Thoracic aorta (tissue), 2 donors: ENCODE measurements at places on chromosomes 12 and 14.
A peak's percentile ranks its signal among the peaks of the same experiment; 100 is the strongest.

GRCh38 chr12:131919366-131920156 is 9.5 kb upstream of the PUS1 start:
- no peaks in the 10 kb centered on the region for H3K27me3 ChIP-seq
- no peak for DNase-seq
- H3K27ac ChIP-seq, result no peak overlapping the region
- H3K4me1 ChIP-seq, result no peaks in the 10 kb centered on the region
- H3K4me3 ChIP-seq, result no peak overlapping the region

DNA sequence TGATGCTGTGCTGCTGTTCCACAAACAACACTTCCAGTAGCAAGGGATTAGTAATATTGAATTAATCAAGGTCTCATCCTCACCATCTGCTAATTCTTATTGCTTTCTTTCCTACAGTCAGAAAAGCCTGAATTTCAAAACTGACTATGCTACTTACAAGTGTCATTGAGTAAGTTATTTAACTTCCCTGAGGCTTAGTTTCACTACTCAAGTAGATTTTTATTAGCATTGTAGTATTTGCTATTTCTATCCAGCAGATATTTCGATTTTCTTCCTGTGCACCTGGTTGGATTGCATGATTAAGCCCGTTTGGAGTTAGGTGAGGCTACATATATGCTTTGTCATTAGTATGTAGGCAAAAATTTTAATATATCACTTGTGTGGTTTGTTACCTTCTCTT is 591.5 kb downstream of the TRHDE start:
- no peak for DNase-seq
- H3K4me3 ChIP-seq, result no peak overlapping the region
- H3K27me3 ChIP-seq, result no peaks in the 10 kb centered on the region
- H3K36me3 ChIP-seq, result no peaks in the 10 kb centered on the region
- H3K4me1 ChIP-seq, result no peaks in the 10 kb centered on the region

GRCh38 chr14:22813145-22813544 is 2.1 kb downstream of the SLC7A7 start:
- DNase-seq, result no peak
- H3K27me3 ChIP-seq, result no peaks in the 10 kb centered on the region
- no peak overlapping the region for H3K27ac ChIP-seq
- no peak overlapping the region for H3K4me3 ChIP-seq
- H3K36me3 ChIP-seq, result no peaks in the 10 kb centered on the region

DNA sequence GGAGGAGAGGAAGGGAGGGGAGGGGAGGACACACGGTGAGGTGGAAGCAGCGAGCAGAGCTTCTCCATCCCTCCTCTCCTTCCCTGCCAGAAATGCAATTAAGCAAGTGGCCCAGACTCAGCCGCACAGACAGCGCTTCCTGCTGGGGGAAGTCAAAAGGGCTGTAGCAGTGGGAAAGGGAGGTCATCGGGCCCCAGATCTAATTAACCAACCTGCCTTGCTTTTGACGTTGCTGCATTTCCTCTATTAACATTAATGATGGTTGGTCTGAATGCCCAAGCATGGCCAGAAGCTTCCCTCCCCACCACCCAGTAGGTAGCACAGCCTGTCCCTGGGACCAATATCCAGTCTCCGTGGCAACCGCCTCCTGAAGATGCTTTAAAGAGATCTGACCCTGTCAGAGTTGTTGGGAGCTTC is 4.6 kb upstream of the NGB start:
- no peaks in the 10 kb centered on the region for H3K27me3 ChIP-seq
- no peak for DNase-seq
- peaks cover 25% of the 10 kb centered on the region for H3K36me3 ChIP-seq
- no peaks in the 10 kb centered on the region for H3K4me1 ChIP-seq

DNA sequence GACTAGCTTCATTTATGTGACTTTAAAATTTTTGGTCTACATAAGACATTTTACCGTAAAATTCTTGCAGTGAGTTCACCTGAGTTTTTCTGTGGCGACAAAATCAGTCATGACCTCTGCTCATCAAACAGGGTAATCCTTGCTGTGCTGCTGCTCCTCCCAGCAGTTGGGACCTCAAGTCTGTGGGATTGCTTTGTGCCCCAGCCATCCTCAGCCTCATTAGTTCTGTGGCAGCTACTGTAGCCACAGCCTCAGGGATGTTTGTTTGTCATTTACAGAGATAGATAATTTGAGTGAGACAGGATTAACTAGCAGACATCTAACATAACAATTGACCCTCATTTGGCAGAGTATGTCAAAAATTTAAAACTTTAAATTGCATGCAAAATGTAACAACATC is 357.0 kb downstream of the PCNX1 start:
- no peak overlapping the region for H3K27ac ChIP-seq
- no peak overlapping the region for H3K4me3 ChIP-seq
- no peaks in the 10 kb centered on the region for H3K27me3 ChIP-seq
- H3K4me1 ChIP-seq, result peaks cover 2% of the 10 kb centered on the region

DNA sequence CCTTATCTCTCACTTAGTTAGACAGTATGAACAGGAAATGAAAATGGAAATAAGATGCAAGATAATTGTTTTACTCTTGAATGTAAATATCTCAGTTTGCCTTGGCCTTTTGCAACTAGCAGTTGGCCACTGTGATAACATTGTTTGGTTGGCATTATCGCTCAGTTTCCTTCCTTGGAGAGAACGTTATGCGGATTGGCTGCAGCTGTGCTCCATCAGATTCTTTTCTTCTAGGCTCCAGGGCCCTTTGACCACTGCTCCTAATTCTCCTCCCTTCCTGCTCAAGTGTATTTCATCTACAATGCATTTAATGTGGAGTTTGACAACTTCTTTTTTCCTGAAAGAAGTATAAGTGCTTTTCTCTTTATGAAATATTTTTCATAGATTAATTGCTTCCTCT is 284.2 kb downstream of the ADAMTS20 start:
- H3K27me3 ChIP-seq, result no peaks in the 10 kb centered on the region
- H3K36me3 ChIP-seq, result no peaks in the 10 kb centered on the region
- no peaks in the 10 kb centered on the region for H3K4me1 ChIP-seq
- H3K27ac ChIP-seq, result no peak overlapping the region

GRCh38 chr14:21098076-21098891 is at the start of gene ZNF219:
Gene ZNF219, minus strand, starts transcription at chr14:21098655. Its CDS starts 5,064 bp downstream, at chr14:21093591.
- peaks cover 30% of the 10 kb centered on the region for H3K4me1 ChIP-seq
- peak within 1 kb of the TSS; percentile 84 for H3K4me3 ChIP-seq
- DNase-seq, result no peak
- H3K27me3 ChIP-seq, result no peaks in the 10 kb centered on the region
- peak within 1 kb of the TSS; percentile 80 for H3K27ac ChIP-seq
- no peaks in the 10 kb centered on the region for H3K36me3 ChIP-seq

- no peak for DNase-seq
- H3K36me3 ChIP-seq, result no peaks in the 10 kb centered on the region
- H3K27me3 ChIP-seq, result no peaks in the 10 kb centered on the region
- H3K4me3 ChIP-seq, result no peak overlapping the region
- no peak overlapping the region for H3K27ac ChIP-seq
- peaks cover 44% of the 10 kb centered on the region for H3K4me1 ChIP-seq
These were observed 23.0 kb downstream of the PDE6H start for GRCh38 chr12:14995583-14996425.

DNA sequence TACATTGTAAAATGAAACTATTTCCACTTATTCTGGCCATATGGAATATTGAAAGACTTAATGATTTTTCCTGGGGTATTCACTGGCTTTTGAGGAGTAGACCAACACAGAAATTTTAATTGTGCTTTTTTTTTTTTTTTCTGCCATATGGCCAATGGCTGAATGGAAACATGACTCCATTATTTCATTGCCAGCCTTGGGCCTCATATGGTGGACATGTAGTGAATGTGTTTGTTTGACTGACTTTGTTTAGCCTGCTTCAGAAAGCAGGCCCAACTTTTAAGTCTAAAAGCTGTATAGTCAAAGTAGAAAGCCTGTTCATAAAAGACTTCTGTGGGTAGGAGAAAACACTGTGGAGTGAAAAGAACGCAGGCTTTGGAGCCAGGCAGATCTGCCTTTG is 2.4 kb downstream of the GNG2 start:
- DNase-seq, result no peak
- no peaks in the 10 kb centered on the region for H3K27me3 ChIP-seq
- no peaks in the 10 kb centered on the region for H3K36me3 ChIP-seq
- H3K27ac ChIP-seq, result no peak overlapping the region
- no peaks in the 10 kb centered on the region for H3K4me1 ChIP-seq

- no peaks in the 10 kb centered on the region for H3K4me1 ChIP-seq
- H3K36me3 ChIP-seq, result no peaks in the 10 kb centered on the region
- H3K27me3 ChIP-seq, result no peaks in the 10 kb centered on the region
- H3K27ac ChIP-seq, result no peak overlapping the region
- H3K4me3 ChIP-seq, result no peak overlapping the region
These were observed 163.5 kb downstream of the AACS start for GRCh38 chr12:125228519-125229260.

DNA sequence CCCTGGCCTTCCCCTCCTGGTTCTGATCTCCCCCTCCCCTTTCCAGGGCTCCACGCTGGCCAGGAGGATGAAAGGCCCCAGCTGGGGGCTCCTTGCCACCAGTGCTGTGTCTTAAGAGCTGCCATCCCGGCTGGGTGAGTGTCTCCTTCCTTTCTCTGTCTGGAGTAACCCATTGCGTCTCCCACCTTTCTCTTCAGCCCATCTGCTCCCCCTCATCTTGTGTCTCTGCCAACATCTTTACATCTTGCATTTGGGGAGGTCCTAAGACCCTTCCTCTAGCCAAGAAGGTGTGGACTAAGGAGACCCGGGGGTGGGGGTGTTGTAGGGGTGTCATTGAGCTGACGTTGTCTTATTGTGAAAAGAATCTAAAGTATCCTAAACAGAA is 505 bp downstream of the BCL2L2 start:
- no peaks in the 10 kb centered on the region for H3K27me3 ChIP-seq
- DNase-seq, result no peak
- peaks cover 47% of the 10 kb centered on the region for H3K4me1 ChIP-seq
- peak overlapping the region; percentile 95 for H3K27ac ChIP-seq

DNA sequence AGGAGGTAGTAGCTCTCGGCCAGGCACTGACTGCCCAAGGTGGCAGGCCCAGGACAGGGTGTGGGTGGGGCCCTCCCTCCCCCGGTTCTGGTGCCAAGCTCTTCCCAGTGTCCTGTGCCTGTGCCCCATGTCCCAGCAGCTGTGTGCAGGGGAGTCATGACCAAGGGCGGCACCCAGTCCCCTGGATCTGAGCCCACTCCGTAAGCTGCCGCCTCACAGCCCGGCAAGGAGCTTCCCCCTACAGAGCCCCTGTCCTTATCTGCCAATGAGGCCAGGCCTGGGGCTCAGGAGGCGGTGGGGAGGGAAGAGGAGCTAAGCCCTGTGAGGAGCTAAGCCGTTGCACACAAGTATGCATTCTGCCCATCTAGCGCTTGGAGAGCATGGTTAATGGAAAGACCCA is 5.6 kb upstream of the C14orf180 start:
- no peaks in the 10 kb centered on the region for H3K36me3 ChIP-seq
- H3K27me3 ChIP-seq, result no peaks in the 10 kb centered on the region
- no peaks in the 10 kb centered on the region for H3K4me1 ChIP-seq
- no peak overlapping the region for H3K27ac ChIP-seq

DNA sequence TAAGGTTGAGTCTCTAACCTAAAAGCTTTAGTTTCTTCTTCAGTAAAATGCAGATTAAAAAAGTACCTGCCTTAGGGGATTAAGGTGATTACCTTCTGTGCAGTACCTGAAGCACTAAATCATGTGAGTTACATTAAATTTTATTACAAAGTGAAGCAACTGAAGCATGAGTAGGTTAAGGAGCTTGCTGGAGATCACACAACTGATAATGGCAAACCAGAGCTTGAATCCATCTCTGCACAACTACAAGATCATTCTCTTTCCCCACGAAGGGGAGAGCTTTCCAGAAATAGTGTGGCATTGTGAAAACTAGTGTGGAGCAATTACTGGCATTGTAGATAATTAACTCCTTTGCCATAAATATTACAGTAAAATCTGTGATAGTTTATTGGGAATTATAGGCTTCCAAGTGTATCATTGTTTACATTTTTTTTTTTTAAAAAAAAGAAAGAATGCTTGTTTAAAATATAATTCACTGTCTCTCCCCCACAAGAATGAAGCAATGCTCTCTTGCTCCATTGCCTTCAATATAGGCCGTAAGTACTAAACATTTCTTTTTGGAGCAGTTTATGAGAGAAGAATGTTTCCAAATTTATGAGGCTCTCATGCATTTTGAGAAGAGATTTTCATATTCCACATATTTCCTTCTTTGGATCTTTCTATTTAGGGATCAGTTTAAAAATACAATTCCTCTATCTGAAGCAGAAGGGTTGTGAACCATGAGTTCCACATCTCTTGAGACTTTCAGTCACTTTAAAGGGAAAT is 20.5 kb downstream of the SLC38A2 start:
- H3K4me3 ChIP-seq, result peak overlapping the region; percentile 28
- H3K36me3 ChIP-seq, result no peaks in the 10 kb centered on the region
- no peaks in the 10 kb centered on the region for H3K27me3 ChIP-seq
- no peak for DNase-seq
- H3K27ac ChIP-seq, result peak overlapping the region; percentile 22

DNA sequence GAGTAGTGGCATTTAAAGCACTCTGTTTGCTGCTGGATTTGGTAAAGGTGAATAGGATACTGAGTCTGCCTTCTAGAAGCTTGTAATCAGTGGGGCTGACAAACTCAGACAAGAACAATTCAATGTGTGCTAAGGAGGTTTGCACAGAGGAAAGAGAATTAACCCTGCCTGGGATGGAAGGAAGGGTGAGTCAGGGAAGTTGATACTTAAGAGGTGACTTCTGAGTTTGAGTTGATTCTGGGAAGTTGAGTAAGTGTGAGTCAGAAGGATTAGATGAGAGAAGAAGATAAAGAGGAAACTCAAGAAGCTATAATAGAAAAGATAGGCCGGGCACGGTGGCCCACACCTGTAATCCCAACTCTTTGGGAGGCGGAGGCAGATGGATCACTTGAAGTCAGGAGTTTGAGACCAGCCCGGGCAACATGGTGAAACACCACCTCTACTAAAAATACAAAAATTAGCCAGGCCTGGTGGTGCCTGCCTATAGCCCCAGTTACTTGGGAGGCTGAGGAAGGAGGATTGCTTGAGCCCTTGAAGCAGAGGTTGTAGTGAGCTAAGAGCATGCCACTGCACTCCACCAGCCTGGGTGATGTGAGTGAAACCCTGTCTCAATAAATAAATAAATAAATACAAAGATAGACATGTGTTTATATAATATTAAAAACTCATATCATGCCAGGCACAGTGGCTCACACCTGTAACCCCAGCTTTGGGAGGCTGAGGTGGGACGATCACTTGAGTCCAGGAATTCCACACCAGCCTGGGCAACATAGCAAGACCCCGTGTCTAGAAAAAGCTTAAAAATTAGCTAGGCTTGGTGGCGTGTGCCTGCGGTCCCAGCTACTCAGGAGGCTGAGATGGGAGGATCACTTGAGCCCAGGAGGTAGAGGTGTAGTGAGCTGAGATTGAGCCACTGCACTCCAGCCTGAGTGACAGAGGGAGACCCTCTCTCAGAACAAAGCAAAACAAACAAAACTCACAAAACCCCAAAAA is 126.8 kb upstream of the CPM start:
- DNase-seq, result no peak
- H3K27ac ChIP-seq, result no peak overlapping the region
- H3K36me3 ChIP-seq, result no peaks in the 10 kb centered on the region
- no peaks in the 10 kb centered on the region for H3K4me1 ChIP-seq
- H3K4me3 ChIP-seq, result no peak overlapping the region

GRCh38 chr12:96020314-96021003 is 14.9 kb downstream of the LTA4H start:
- H3K27me3 ChIP-seq, result no peaks in the 10 kb centered on the region
- DNase-seq, result no peak
- H3K4me3 ChIP-seq, result no peak overlapping the region
- H3K27ac ChIP-seq, result no peak overlapping the region
- peaks cover 8% of the 10 kb centered on the region for H3K4me1 ChIP-seq
- H3K36me3 ChIP-seq, result peaks cover 16% of the 10 kb centered on the region

GRCh38 chr12:94689002-94689645 is 38.8 kb upstream of the TMCC3 start:
- no peaks in the 10 kb centered on the region for H3K36me3 ChIP-seq
- H3K27ac ChIP-seq, result peak overlapping the region; percentile 50
- no peaks in the 10 kb centered on the region for H3K27me3 ChIP-seq
- peak overlapping the region; percentile 56 for H3K4me3 ChIP-seq
- no peak for DNase-seq
